ENCODE measurements at places on chromosomes 7 and 10. TPM values are rescaled to one million over a fixed set of nuclear protein-coding genes. Genes with fewer than 3 reads are reported as not detected.

DNA sequence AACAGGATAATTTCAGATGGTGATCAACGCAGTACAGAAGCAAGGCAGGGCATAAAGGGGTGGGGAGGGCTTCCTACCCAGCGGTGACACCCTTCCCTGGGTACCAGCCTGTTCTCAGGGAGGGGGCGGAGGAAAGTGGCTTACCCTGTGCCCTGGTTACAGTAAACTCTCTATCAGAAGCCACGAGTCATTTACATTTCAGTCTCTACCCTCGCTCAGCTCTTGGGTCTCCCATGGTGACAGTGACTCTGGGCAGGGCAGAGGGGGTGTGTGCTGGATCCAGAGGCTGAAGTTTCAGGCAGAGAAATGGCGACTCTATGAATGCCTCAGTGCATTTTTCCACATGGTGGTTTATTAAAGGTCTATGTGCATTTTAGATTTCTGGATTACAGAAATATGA is 107.0 kb downstream of the ADARB2 start:
- H3K4me3 ChIP-seq, result no peak overlapping the region
- H3K36me3 ChIP-seq, result no peaks in the 10 kb centered on the region
- H3K4me1 ChIP-seq, result no peaks in the 10 kb centered on the region
- H3K27me3 ChIP-seq, result no peaks in the 10 kb centered on the region

DNA sequence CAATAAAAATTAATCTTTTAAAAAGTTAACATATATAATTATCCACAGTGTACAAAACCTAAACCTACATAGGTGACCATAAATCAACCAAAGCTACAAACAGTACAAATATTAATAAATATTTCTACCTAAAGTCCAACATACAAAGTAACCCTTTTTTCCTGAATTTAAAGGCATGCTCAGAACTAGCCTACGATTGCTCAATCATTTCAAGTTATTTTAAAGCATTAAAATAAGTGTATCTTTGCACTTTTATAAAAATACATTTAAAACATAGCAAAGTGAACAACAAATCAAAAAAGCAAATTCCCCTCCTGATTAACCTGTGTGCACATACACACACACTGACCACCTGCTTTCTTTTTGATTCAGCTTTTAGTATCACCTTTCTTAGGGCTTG is 202.2 kb downstream of the PARD3 start:
- no peaks in the 10 kb centered on the region for H3K4me1 ChIP-seq
- H3K36me3 ChIP-seq, result no peaks in the 10 kb centered on the region
- H3K27me3 ChIP-seq, result no peaks in the 10 kb centered on the region

Gene SPDYE11
- not detected for total RNA-seq

Gene CPN1
- total RNA-seq, result not detected

Gene GPRIN2
- not detected for total RNA-seq

- H3K4me3 ChIP-seq, result no peak overlapping the region
- no peaks in the 10 kb centered on the region for H3K27me3 ChIP-seq
- H3K27ac ChIP-seq, result no peak overlapping the region
- no peaks in the 10 kb centered on the region for H3K4me1 ChIP-seq
Observed at GRCh38 chr10:43863859-43864591, 215.3 kb upstream of the ZNF32 start.

Gene INSYN2A
- total RNA-seq, result not detected

Gene GNG11
- total RNA-seq, result 0.96 TPM

DNA sequence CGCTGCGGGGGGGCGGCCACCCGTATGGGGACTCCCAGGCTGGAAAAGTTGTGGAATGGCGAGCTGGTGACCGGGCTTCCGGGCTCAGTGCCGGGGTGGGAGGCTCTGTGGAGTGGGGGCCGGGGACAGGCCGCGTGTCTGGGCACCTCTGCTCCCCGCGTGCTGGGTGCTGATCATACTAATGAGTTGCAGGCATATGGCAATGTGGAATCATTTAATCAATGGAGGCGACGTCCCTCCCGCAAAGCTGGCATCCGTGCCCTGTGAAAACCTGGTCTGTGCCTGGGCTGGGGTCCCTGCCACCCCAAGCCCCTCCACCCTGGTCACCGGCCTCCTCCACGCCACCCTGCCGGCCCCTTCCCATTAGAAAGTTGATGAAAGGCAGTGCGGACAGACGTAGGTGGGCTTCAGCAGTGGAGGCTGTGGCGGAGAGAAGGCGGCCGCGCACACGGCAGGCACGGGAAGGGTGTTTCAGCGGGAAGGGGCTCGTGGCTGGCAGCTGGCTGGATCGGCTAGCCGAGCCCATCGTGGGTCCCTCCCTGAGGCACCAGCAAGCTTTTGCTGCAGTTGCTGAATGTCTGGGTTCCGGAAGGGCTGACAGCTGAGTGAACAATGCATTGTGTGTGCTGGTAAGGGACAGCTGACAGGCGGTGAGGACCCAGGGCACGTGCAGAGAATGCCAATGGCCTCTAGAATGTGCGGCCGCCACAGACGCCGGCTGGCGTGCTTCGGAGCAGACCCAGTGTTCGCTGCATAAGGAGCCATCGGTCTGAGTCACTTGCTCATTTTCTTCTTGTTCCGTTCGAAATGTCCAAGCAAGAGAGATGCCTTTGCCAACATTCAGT is 1.5 kb downstream of the ADGRA1 start:
- no peak for DNase-seq
- H3K36me3 ChIP-seq, result no peaks in the 10 kb centered on the region
- no peaks in the 10 kb centered on the region for H3K4me1 ChIP-seq
- no peak overlapping the region for H3K4me3 ChIP-seq
- no peaks in the 10 kb centered on the region for H3K27me3 ChIP-seq

GRCh38 chr10:32950591-32951108 is 7.4 kb downstream of the ITGB1 start:
- H3K27ac ChIP-seq, result no peak overlapping the region
- H3K4me1 ChIP-seq, result peaks cover 51% of the 10 kb centered on the region
- no peaks in the 10 kb centered on the region for H3K27me3 ChIP-seq

Gene SPDYE2B
- total RNA-seq, result not detected

GRCh38 chr7:120691915-120692314 is 166.0 kb downstream of the TSPAN12 start:
- no peaks in the 10 kb centered on the region for H3K36me3 ChIP-seq
- no peak overlapping the region for H3K27ac ChIP-seq
- no peaks in the 10 kb centered on the region for H3K4me1 ChIP-seq
- DNase-seq, result no peak

DNA sequence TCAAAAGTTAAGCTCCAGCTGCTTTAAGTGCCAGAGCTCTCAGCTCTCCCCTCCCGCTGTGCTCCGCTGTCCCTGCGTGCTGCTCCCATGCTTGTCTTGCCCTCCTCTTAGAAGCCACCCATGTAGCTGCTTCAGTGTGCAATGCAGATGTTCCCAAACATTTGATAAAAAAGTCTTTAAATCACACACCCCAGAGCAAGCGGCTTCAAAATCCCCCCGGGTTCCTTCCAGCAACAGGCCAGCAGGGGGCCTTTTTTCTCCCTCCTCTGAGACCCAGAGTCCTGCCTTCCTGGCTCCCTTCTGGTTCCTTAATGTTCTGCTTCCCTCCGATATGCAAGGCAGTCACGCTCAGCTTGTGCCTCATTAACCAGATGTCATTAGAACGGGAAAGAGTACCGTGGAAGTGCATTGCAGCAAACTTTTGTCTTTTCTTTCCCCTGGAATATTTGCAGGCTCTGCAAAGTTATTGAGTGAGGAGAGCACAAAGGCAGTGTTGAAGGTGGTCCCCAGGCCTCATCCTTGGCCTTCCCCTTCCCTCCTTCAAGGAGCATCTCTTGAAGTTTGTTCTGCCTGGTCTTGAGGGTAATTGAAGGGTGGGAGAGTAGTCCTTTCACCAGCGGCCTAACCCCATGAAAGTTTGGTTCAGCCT is 25.5 kb downstream of the LDB3 start:
- peak; percentile 25 for DNase-seq
- no peaks in the 10 kb centered on the region for H3K36me3 ChIP-seq
- no peaks in the 10 kb centered on the region for H3K4me1 ChIP-seq
- no peak overlapping the region for H3K4me3 ChIP-seq

DNA sequence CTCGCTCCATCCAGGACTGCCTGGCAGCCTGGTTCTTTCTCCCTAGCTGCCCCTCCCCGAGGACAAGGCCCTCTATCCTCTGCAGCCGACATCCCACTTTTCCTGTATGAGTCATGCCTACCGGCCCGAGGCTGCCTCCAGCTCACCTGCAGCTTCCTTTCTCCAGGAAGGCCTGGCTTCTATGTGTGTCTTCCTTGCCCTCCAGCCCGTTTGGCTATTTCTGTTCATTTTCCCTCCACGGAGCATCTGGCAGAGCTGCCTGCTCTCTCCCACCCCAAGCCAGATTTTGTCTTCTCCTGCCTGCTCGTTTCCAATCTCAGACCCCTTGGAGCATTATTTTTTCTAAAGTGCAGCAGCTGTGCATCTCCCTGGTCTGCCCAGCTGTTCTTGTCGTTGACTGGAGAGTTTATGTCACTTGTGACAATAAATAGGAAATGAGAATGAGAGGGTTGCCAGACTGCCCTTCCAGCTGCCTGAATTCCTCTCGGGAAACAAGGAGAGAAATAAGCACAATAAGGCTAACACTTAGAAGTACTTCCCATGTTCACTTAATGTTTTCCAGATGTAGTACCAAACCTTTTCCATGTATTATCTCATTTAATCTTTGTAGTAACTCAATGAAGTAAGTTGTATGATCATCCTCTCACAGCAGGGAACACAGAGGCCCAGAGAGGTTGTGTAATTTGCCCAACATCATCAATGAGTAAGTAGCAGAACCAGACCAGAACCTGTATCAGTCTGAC is 19.7 kb downstream of the UBTD1 start:
- no peaks in the 10 kb centered on the region for H3K27me3 ChIP-seq
- H3K36me3 ChIP-seq, result no peaks in the 10 kb centered on the region
- DNase-seq, result no peak
- no peak overlapping the region for H3K4me3 ChIP-seq

GRCh38 chr7:134515569-134516468 is 11.5 kb upstream of the AKR1B10 start:
- no peaks in the 10 kb centered on the region for H3K27me3 ChIP-seq
- H3K4me3 ChIP-seq, result no peak overlapping the region
- DNase-seq, result no peak
- H3K4me1 ChIP-seq, result no peaks in the 10 kb centered on the region
- no peaks in the 10 kb centered on the region for H3K36me3 ChIP-seq

- no peak overlapping the region for H3K27ac ChIP-seq
- H3K36me3 ChIP-seq, result no peaks in the 10 kb centered on the region
- DNase-seq, result no peak
- no peaks in the 10 kb centered on the region for H3K4me1 ChIP-seq
Observed at GRCh38 chr10:78212060-78212785, 178.6 kb downstream of the RPS24 start.

- no peaks in the 10 kb centered on the region for H3K4me1 ChIP-seq
- no peaks in the 10 kb centered on the region for H3K27me3 ChIP-seq
- DNase-seq, result no peak
- no peak overlapping the region for H3K27ac ChIP-seq
- no peaks in the 10 kb centered on the region for H3K36me3 ChIP-seq
Observed at GRCh38 chr10:60798031-60798430, 19.8 kb downstream of the CDK1 start.

GRCh38 chr10:111112333-111112732 is 35.5 kb downstream of the ADRA2A start:
- H3K4me1 ChIP-seq, result no peaks in the 10 kb centered on the region
- no peak overlapping the region for H3K27ac ChIP-seq
- DNase-seq, result no peak
- no peaks in the 10 kb centered on the region for H3K36me3 ChIP-seq

All from naive thymus-derived CD4-positive, alpha-beta T cell (primary cell).